Stimulated activated CD8-positive, alpha-beta memory T cell treated with anti-CD3 and anti-CD28 coated beads, Interleukin-7, amount 100 ng/mL, for 1 hour (primary cell): ENCODE measurements at places on chromosomes 7 and 10.

DNA sequence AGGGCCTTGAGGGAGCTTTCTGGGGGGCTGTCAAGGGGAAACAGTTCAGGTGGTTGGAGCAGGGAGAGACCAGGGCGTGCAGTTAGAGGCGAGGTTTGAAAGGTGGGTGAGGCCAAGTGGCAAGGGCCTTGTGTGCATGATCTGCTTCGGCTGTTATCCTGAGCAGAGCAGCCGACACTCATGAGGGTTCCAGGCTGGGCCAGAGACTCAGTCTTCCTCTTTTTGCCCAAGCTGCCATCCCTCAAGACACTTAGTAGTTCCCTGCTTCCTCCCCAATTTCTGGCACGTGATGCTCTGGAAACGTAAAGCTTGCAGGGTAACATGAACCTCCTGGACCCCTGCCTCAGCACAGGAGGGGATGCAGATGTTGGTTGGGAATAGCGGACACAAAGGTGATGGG lies 44.1 kb downstream of the KLRG2 start:
- DNase-seq, result no peak

DNA sequence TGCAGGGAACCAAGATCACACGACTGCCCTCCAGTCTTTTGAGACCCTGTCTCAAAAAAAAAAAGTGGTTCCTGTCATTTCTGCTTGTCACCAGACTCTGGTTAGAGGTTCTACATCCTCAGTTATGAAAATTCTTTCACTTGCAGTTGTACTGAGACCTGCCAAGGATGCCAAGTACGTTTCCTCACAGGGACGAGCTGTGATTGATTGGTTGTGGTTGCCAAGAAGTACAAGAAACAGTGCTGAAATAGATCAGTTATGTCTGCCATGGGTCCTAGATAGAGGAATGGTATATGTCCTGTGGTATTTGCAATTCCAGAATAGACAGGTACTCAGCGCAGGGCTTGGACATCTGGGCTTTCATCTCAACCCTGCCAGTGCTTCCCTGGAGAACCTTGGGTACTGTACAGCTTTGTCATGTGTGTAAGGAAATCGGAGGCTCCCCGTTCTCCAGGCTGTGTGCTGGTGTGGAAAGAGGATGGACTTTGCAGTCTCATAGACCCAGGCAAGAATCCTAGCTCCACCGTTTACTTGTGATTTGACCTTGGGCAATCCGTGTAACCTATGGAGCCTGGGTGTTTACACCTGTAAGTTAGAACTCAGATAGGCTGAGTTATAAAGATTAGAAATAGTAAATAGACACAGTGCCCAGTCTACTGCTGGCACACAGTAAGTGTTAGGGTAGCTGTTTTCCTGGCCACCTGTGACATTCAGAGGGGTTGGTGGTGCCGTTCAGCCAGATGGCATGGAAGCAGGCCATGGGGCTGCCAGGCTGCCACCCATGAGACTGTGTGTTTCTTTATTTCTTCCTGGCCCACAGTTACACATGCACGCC lies 53.0 kb downstream of the COL13A1 start:
- no peak for DNase-seq

DNA sequence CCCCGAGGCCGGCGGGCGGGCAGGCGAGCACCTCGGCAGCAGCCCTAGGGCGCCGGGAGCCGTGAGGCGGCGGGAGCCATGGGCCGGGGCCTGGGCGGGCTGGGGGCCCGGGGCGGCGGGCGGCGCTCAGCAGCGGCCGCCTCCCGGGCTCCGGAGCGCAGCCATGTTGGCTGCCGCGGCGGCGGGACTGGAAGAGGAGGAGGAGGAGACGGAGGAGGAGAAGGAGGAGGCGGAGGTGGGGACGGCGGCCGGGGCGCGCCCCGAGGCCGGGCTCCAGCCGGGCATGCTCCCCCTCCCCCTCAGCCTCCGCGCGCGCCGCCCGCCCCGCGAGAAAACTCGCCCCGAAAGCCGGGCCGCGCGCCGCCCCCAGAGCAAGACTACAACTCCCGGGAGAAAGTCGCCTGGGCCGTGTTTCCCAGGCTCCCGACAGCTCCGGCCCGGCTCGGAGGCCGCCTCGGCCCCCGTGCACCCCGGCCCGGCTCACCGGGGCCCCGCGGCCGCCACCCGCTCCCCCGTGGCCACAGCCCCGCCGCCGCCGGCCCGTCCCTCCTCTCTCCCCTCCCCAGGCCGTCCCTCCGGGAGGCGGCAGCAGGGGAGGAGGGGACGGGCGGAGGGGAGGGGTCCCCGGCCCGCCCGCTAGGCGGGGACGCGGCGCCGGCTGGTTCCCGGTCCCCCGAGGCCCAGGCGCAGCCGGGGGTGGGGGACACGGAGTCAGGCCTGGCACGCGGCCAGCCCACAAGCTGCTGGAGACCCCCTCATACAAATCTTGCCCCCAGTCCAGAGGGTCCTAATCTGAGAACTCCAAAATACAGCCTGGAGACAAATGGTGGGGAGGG lies at the start of gene DLG5:
Gene DLG5, minus strand, starts transcription at position 190 of the 836 bp plus-strand sequence. CDS start 235 bp downstream, outside the sequence.
- no peak for DNase-seq

DNA sequence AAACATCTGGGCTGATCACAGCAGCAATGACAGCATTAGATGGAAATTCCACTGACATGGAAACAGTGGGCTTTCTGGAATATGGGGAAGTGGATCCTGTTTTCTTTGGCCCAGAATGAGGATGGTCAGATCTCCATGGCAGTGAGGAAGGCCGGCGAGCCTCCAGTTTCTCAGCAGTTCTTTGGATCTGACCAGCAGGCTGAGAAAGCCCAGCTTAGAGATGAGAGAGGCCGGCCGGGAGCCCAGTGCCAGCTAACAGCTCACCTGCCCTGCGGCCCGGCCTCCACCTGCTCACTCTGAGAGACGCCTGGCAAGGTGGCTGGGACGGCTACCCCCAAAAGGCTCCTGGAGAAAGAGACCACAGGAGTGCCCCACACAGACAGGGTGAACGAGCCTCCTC lies 24.2 kb downstream of the GPER1 start:
- DNase-seq, result no peak
